ENCODE measurements at places on chromosomes 2 and 18.

DNA sequence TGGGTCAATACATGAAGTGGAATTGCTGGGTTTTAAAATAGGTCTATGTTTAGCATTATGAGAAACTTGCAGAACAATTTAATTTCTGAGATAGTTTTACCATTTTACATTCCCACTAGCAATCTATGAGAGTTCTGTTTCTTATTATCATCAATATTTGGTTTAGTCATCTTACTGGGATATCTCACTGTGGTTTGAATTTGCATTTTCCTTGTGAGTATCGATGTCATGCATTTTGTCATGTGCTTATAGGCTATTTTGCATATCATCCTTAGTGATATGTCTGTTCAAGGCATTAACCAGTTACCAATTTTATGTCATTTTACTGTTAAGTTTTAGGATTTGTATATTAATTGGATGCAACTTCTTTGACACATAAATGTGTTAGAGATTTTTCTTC, 204.4 kb downstream of the MCFD2 start:
- no peak for DNase-seq

- no peak for DNase-seq
These were observed 17.5 kb upstream of the MAP3K20 start for GRCh38 chr2:173058097-173058496.

- no peak for DNase-seq
These were observed 40.9 kb downstream of the KDM3A start for GRCh38 chr2:86482034-86482433.

DNA sequence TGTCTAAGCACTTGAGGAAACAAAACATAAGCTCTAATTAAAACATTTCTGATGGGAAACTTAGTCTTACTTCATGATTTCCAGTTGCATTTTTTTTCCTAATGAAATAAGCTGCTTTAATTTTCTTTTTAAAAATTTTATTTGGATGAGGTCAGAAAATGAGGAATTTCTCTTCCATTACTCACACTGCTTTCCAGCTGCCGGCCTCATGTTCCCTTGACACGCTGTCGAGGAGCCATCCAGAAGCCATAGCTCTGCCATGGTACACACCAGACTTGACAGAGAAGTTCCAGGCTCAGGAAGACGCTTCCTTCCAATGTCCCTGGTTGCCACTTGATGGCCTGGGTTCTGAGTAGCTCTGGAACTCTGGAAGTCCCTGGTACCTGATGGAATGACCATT, 12.1 kb upstream of the MAPRE2 start:
- DNase-seq: no peak

DNA sequence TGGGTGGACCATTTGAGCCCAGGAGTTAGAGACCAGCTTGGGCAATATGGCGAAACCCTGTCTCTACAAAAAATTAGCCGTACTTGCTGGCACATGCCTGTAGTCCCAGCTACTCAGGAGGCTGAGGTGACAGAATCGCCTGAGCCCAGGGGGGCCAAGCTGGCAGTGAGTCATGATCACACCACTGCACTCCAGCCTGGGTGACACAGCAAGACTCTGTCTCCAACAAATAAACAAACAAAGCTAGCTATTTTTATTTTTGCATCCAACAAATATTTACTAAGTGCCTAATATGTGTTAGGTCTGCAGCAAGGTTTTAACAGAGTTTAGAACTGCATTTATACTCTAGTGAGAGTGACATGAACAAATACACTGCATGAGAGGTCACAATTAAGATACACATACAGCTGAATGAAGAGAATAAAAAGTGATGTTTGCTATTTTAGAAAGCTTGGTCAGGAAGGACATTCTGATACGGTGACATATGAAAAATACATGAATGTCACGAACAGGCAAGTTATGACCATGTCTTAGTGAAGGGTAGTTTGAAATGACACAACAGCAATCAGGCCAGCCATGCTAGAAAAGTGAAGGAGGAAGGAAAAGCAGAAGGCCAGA, 83.2 kb upstream of the FRZB start:
- no peak for DNase-seq

GRCh38 chr2:220811115-220811514, 761.0 kb downstream of the EPHA4 start:
- no peak for DNase-seq
